Ovary (tissue), 10 donors: ENCODE measurements at places on chromosomes 2 and 18. TPM values are rescaled to one million over a fixed set of nuclear protein-coding genes. Genes with fewer than 3 reads are reported as not detected.
A peak's percentile ranks its signal among the peaks of the same experiment; 100 is the strongest.

CPO gene
- total RNA-seq, result 0.40 TPM

ARMC9 gene
- 31.9 TPM for total RNA-seq

CD8B2 gene
- not detected for total RNA-seq

MYOM1 gene
- 2.6 TPM for total RNA-seq

HOXD13 gene
- not detected for total RNA-seq

GPR75 gene
- total RNA-seq, result 2.8 TPM

RGPD6 gene
- total RNA-seq, result 67.8 TPM

- DNase-seq, result no peak
Measured at GRCh38 chr2:105738658-105739241, 6.0 kb upstream of the NCK2 start.

DNA sequence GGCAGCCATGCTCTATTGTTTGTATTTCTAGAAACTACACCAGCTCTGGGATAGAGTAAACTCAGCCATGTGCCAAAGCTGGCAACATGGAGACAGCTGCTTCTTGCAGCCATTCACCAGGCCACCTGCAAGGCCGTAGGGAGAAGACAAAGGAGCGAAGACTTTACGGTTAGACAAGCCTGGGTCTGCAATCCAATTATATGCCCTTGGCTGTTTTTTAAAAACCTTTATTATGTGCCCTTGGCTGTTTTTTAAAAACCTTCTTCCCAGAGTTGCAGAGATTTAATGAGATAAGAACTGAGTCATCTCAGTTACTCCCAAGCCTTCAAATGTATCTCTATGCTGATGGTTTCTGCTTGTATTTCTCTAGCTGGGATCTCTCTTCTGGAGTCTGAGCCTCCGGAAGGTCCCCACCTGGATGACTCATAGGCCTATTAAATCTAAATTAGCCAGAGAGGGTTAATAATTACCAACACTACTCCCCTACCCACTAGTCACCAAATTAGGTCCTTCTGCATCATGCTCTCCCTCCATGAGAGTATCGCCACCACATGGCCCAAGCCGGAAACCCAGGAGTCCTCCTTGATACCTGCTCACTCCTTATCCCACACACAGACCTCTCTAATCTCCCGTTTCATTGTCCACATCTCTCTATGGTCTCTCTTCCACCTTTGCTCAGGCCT is 17.5 kb upstream of the DPP4 start:
- DNase-seq, result no peak

DNA sequence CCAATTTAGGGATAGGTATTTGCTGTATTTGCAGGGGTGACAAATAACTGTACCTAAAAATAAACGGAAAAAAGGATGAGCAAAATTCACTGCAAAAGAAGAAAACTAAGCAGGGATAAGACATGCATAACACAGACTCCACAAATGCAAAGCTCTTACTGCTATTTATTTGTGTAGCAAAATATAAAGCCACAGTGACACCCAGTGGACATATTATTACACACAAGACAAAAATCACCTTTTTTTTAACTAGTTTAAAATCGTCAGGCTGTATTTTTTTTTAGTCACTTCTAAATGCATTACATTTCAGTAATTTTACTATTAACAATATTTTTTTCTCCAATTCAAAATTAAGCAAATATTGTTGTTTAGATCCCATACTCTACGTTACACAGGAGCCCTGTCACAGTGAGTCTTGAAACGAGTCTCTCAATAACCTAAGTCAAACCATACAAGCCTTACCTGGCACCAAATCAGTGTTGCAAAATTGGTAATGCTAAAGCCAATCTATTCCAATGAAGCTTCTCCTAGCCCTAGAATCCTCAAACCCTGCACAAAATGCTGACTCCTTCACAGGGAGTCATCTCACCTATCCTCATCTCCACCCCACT is 23.7 kb downstream of the METTL4 start:
- no peak for DNase-seq

DNA sequence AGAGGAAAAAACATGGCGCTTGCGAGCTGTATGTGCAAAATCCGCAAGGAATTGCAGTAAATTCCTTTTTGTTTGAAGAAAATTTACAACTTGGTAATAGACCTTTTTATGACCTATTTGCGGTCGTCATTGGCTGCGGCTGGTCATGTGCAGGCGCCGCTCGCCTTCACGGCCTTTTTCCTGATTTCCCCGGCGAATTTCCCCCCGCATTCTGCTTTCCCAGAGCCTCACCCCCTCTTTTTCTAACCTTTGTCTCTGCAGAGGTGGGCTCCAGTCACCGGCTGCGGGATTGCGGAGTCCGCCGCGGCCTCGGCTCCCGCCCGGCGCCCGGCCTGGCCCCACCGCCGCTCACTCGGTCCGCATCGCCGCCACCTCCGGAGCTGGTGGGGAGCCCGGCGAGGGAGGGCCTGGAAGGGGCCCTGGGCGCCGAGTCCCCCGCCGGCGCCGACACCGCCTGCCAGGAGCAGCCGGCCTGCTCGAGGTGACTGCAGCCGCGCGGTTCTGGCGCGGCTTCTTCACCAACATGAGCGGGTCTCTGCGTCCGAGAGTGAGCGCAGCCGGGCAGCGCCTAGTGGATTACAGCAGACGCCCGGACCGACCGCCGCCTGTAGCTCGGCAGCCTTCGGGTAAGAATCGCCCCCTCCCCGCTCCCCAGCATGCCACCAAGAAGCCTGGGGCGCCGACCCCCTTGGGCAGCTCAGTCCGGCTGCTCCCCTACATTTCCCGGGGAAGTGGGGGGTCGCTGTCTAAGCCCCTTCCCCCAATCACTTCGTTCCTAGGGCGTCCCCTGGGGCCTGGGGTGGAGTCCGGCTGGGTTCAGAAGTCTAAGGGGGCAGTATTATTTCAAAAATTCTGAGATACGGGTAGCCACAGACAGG is 7.1 kb downstream of the HOXD8 start:
- DNase-seq, result peak; percentile 70

DNA sequence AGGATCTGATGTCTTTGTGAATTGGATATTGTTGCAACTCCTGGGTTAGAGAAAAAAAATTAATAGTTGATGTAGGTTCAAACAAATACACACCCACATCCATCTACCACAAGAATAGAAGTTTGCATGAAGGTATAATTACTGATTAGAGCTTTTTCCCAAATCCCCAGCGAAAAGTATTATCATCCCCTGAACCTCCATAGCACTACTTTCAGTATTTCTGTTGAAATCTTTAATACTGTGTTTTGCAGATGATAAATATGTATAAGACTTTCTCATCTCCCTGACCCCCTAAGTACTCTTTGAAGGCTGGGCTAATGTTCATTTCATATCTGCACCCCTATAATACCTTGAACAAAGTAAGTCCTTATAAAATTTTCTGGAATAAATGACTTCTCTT is 6.4 kb downstream of the FN1 start:
- DNase-seq, result no peak

DNA sequence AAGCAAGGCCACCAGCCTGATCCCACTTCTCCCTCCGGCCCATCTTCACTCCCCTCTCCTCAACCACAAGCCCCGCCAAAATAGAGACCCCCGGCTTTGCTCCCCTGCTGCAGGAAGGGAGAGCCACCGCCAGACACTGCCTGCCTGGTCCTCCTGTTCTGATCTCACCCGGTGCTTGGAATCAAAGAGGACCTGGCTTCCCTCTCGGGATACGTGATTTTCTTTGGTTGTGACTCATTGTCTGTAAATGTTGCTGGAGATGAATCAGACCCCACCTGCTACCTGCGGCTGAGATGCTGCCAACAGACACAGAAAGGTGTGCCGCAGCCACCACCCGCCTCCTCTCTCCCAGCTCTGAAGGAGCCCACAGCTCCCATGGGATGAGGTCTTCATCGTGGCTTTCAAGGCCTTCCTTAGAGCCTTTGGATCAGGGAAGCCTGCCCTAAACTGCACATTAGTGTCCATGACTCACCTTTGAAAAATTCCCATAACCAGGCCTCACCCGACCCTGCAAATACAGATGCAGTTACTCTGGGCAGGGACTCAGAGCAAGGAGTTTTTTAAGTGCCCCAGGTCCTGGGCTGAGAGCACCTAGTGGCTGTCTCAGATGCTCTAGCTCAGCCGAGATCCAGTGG is 79.4 kb upstream of the ZNF532 start:
- DNase-seq, result peak; percentile 26

DNA sequence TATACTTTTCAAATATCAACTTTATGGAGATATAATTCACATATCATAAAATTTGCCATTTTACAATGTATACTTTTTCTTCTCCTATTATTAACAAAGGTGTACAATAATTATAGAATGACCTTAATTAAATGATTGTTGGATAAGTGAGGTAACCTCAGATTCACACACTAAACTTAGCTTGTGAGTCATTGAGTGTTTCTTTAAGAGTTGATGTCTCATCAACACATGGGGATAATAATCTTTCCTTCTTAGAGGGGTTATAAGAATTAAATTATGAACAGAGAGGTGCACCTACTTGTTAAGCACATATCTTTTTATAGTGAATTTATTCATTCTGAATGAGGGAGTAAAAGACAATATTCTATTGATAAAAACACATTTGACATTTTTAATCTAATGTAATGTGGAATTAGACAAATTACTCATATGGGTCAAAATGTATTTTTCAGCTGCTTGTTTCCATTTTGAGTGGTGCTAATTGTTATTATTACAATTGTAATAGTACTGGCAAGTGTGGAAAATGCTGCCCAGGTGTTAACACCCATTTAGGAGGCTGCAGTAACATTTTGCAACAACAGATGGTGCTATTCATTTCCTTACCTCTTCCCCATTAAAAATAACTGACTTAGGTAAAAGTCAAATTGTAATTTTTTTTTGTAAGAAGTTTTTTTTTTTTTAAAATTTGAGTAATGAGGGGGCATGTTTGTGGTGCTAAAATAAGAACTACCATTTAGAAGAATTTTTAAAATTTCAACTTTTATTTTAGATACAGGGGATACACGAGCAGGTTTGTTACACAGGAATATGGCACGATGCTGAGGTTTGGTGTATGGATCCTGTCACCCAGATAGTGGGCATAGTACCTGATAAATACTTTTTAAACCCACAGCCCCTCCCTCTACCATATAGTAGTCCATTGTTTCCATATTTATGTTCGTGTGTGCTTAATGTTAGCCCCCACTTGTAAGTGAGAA is 32.1 kb upstream of the DYNAP start:
- no peak for DNase-seq

GRCh38 chr18:8194431-8194830 is 414.8 kb upstream of the RAB12 start:
- no peak for DNase-seq

DNA sequence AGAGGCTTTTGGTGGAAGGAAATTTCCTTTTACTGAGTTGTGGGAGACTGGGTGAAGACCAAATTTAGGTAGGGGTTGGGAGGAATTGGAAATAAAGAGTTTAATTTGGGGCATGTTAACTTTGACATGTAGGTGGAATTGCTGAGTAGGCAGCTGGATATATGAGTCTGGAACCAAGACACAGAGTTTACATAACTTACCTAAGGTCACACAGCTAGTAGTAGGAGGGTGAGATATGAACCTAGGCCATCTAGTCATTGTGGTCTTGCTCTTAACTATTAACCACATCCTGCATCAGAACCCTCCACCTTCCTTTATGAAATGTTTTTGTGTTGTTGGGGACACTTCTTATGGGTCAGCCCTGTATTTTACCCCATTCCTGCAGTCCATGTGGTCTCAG is 113.1 kb downstream of the ICOS start:
- no peak for DNase-seq

DNA sequence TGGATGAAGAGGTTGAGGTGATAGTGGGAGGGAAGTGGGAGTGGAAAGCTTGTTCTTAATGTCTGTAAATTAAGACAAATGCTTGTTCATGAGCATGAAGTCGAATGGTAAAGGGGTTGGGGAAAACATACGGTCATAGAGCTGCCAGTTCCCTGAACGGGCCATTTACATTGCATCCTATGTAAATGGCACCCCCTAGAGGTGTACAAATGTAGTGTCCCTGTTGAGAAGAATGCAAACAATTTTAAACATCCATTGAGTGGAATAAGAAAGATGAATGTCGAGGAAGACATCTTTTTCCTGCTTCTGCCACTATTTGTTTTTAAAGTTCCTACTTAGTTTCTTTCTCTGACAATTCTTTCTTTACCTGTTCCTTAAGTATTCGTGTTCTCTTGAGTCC is 155.7 kb downstream of the RDH14 start:
- DNase-seq, result no peak

GRCh38 chr2:98573426-98573825 is 34.9 kb downstream of the COA5 start:
- no peak for DNase-seq

DNA sequence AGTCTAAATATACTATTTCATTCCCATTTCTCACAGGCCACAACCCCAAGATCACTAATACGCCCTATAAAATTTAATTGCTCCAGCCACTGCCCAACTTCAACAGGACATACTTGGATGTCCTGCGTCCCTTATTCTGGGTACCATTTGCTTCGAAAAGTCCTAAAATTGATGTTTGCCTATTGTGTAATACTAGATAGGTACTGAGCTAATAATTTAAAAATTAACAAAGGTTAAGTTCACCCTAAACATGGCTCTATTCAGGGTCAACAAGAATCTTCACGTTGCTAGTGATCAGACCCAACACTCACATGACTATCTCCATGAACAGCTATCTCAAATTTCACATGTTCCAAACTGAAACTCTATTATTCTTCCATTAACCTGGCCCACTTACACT is 296.4 kb upstream of the RND3 start:
- DNase-seq, result no peak

DNA sequence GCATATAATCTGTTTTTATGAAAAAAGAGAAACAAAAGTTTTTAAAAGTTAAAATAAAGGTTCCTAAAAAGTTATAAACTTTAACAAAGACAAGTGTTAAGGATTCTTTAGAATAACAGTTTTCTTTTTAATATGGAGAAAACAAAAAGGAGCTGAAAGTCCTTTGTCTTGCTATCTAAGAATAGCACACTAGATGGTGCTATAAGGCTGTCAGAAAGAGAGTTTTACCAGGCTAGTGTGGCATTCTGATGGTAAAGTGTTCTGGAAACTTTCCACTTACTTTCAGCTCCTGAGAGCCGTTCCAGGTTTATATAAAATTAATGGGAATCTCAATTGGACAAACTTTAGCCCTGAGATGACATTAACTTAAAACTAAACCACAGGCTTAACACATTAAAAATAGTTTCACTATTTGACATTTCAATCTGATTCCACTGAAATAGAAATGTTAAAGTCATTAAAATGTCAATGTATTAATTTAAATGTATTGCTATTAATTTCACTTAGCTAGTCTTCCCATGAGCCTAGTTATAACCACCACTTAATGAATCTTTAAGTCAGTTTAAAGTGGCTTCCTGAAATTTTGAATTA is 3.7 kb downstream of the FBXO48 start:
- no peak for DNase-seq
